ENCODE measurements at places on chromosomes 3 and 15.

- peak; percentile 48 for DNase-seq
Observed at GRCh38 chr3:126982126-126982470, 817 bp upstream of the PLXNA1 start.

- peak; percentile 69 for DNase-seq
Observed at GRCh38 chr3:115330430-115330829, 183.3 kb upstream of the ZBTB20 start.

DNA sequence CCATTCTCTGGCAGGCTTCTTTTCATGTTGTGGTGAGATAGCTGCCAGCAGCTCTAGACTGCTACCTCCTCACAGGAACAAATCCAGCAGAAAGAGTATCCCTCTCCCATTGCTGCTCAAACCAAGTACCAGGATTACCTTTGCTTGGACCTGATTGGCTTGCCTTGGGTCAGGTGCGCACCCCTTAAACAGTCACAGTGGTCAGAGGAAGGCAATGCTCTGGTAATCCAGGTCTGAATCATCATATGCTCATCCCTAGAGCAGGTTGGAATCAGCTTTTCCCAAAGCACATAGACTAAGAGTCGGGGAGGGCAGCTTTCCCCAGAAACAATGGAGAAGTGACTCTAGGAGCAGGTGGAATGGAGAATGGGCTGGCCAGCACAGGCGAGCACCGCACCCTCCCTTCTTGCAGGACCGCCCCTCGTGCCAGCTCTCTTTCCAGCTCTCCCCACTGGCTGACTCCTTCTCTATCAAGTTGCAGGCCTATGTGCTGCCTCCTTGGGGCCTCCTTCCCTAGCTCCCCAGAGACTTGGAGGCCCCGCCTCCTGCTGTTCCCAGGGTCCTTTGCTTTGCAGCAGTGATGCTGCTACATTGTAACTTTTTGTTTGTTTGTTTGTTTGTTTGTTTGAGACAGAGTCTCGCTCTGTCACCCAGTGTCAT is 29.9 kb upstream of the ADPGK start:
- DNase-seq: no peak

GRCh38 chr3:175421902-175422301 is 562.8 kb downstream of the NAALADL2 start:
- peak; percentile 82 for DNase-seq

DNA sequence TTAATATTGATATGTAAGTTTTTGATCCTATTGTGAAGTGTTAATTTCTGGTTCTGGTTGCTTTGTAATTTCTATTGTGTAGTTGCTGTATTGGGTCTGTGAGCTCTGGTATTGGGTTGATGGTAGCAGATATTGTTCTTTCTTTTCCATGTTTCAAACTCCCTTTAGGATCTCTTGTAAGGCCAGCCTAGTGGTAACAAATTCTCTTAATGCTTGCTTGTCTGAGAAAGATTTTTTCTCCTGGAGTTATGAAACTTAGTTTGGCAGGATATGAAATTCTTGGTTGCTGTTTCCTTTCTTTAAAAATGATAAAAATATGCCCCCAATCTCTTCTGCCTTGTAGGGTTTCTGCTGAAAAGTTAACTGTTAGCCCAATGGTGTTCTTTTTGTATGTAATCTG is 268.6 kb upstream of the PLSCR5 start:
- DNase-seq: no peak

- DNase-seq: no peak
Observed at GRCh38 chr3:73459711-73460110, 165.0 kb downstream of the PDZRN3 start.

GRCh38 chr3:161042023-161042501 is 63.1 kb downstream of the B3GALNT1 start:
- peak; percentile 52 for DNase-seq

- DNase-seq: peak; percentile 74
Observed at GRCh38 chr3:115092220-115092791, 54.8 kb downstream of the ZBTB20 start.

GRCh38 chr3:58683466-58683865 is 16.9 kb upstream of the FAM3D start:
- DNase-seq: peak; percentile 67

DNA sequence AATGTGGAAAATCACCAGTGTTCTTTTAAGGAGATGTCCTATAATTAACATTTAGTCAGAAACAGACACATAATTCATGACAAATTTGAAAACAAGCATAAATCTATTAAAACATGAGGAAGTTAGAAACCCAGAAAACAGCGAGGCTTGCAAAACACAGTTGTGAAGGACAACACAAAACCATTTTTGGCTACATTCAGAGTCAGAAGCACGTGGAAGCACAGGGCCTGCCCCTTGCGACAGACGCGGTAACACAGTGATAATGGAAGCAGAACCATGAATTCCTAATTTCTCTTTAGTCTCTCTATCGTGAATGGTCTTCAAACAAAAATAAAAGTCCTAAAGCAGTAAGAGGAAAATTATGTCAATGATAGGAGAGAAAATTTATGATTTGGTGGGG is 12.2 kb downstream of the NCEH1 start:
- no peak for DNase-seq

DNA sequence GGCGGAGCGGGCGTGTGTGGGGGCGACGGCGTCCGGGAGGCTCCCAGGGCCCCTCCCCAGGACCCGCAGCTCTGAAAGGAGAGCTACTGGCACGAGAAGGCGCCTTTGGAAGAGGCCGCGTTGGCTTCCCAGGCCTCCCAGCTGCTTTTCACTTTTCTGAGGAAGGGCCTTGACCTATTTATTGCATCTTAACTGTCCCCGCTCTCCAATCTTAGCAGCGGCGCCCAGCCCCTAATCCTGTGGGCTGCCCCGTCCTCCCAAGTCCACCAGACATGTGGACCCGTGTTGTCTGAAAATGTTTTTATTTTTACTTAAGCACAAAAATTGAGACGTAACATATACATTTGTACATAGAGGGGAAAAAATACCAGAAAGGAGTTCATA is 481 bp upstream of the ULK3 start:
- no peak for DNase-seq

GRCh38 chr3:18853269-18853668 is 295.0 kb upstream of the KCNH8 start:
- DNase-seq: no peak

DNA sequence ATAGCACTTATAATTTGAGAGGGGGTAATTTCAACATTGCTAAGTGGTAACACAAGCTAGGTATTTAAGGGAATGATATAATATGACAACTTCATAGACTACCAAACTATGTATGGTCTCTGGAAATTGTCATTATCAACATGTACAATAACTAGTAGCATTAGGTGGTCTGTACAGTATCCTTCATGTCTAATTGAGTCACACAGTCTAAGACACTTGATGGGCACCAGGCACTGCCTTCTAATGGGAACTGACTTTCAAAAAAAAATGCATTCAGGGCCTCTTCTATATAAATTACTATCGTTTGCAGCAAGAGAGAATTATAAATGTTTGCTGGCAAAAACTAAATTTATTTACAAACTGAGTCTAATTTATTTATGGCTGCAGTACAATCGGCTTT is 271.8 kb downstream of the MECOM start:
- DNase-seq: no peak

GRCh38 chr3:113088616-113089015 is 97.8 kb downstream of the GTPBP8 start:
- peak; percentile 28 for DNase-seq

DNA sequence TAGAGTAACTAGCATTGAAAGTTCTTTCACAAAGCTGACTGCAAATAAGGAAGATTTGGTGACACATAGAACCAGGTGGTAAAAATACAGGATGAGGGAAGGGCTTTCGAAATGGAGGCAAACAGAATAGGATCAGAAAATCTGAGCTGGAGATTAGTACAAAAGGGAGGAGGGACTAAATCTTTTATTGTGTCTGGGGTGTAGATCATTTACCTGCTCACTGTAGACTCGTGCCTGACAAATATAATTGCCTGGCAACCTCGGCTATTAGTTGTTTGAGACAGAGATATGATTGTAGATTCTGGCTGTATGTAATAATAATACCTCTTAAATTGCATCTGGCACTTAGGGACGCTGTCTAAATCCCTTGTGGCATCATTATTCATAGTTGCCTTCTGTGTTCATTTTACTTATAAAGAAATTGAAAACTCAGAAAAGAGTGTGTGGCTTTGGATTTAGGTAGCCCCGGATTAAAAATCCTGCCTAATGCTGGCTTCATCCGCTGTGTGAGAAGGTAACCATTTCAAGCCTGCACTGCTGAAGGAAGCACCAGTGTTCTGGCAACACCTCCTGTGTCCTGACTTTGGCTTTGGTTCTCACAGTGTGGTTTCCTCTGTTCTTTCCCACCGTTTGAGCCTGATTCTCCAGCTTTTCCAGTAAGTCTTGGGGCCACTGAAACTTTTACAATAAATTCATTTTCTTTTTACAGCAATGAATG is 25.0 kb upstream of the GPR160 start:
- no peak for DNase-seq

- DNase-seq: no peak
Observed at GRCh38 chr3:101778385-101779046, 495 bp upstream of the NXPE3 start.

DNA sequence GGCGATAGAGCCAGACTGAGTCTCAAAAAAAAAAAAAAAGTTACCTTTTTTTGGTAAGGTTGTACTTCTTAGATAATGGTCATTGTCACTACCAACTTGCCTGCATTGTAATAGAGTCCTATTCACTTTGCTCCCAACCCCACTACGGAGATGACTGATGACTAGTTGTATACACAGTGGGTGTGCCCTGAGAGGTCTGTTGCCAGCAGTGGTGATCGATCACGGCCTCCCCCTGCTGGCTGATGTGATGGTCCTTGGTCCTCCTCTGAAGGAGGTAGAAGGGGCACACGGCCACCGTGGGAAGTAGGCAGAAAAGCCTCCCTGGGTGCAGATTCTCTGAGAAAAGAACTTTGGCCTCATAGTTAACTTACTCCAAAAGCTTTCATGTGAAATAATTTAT is 10.7 kb downstream of the GCNT3 start:
- DNase-seq: peak; percentile 45

GRCh38 chr3:26090589-26090988 is 300.7 kb downstream of the OXSM start:
- DNase-seq: no peak

- no peak for DNase-seq
Observed at GRCh38 chr15:31060429-31061140, 40.9 kb downstream of the TRPM1 start.

GRCh38 chr3:179961703-179962078 is 75.0 kb downstream of the PEX5L start:
- no peak for DNase-seq

DNA sequence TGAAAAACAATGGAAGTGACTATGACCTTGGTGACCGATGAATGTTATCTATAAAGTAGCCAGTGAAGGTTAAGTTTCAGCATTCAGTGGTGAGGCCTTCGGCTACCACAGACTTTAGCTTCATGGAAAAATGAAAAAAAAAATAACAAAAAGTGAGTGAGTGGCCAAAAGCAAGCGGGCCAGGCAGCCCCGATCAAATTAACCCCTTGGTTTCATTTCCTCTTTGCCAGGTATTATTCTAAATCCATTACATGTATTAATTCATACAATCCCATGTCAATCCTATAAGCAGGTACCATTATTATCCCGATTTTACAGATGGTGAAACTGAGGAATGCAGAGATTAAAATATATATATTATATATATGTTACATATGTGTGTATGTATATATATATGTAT is 21.0 kb upstream of the CHCHD6 start:
- no peak for DNase-seq

GRCh38 chr3:196138482-196139254 is 56.8 kb upstream of the TFRC start:
- peak; percentile 54 for DNase-seq

- peak; percentile 10 for DNase-seq
Observed at GRCh38 chr3:150495149-150495548, 51.1 kb downstream of the SERP1 start.

- no peak for DNase-seq
Observed at GRCh38 chr3:158847885-158848284, 46.0 kb downstream of the MFSD1 start.

- DNase-seq: no peak
Observed at GRCh38 chr3:131881777-131882176, 153.0 kb downstream of the CPNE4 start.

DNA sequence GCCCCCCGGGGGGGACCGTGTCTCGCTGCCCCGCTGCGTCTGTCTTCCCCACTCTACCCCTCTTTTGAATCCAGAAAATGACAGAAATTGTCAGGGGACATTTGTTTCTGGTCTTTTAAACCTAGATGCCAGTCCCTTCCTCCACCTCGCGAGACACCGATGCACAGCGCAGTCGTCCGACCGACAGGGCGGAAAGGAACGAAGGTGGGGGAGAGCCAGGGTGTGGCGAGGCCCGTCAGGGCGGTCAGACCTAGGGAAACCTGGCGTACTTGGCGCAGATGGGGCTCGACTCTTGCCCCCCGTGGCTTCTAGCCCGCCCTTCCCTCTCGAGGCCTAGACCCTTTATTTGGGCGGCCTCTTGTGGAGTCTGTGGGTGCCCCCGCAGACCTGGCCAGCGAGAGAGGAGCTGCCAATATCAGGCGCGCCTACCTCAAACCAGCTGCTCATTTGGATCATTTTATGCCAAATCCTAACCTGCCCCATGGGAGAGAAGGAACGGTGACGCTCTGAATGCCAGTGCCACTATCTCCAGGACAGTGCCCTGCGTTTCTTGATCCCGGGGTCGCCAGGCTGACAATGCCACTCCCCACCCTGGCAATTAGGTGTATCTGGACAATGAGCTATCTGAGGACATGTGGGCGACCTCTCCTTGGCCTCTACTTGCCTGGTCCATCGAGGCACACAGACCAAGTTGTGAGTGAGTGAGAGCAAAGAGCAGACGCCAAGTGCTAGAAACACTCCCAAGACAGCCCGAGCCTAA is 500 bp upstream of the RAB6B start:
- DNase-seq: peak; percentile 4

- DNase-seq: peak; percentile 74
Observed at GRCh38 chr15:39581793-39582285, 960 bp downstream of the THBS1 start.

GRCh38 chr3:50583897-50584296 is 14.6 kb downstream of the HEMK1 start:
- no peak for DNase-seq

DNA sequence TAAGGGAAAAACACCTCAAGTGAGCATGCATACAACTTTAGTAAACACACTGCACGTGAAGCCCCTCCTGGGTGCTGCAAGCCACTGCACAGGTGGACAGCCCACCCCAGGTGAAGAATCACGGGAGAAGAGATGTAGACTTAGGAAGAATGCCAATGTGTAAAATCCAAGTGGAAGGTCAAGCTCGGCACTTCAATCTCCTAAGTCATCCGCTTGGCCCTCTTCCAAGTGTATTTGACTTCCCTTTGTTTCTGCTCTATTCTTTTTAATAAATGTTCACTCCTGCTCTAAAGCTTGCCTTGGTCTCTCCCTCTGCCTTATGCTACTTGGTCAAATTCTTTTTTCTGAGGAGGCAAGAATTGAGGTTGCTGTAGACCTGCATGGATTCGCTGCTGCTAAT is 316.6 kb downstream of the EDEM1 start:
- no peak for DNase-seq

Data from EH (cell line).